ENCODE measurements at places on chromosomes 3 and 15.

GRCh38 chr15:71780115-71780976, 30.0 kb upstream of the NR2E3 start:
- peak; percentile 61 for DNase-seq

DNA sequence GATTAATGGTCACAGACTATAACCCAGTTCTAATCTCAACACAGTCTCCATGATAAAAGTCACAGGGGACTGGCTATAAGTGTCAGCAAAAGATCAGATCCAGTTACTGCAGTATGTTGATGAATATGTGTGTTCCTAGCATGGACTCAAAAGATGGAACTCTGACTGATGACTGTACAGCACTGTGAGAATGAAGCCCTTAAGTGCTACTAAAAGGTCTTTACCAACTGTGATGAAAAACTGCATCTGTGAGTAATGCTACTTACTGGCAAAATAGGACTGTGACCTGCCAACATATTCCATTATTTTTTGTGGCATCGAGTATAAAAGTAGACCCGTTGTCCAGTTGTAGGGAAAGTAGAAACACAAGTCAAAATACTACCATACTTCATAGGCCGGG, 284.2 kb downstream of the ROBO2 start:
- no peak for DNase-seq

DNA sequence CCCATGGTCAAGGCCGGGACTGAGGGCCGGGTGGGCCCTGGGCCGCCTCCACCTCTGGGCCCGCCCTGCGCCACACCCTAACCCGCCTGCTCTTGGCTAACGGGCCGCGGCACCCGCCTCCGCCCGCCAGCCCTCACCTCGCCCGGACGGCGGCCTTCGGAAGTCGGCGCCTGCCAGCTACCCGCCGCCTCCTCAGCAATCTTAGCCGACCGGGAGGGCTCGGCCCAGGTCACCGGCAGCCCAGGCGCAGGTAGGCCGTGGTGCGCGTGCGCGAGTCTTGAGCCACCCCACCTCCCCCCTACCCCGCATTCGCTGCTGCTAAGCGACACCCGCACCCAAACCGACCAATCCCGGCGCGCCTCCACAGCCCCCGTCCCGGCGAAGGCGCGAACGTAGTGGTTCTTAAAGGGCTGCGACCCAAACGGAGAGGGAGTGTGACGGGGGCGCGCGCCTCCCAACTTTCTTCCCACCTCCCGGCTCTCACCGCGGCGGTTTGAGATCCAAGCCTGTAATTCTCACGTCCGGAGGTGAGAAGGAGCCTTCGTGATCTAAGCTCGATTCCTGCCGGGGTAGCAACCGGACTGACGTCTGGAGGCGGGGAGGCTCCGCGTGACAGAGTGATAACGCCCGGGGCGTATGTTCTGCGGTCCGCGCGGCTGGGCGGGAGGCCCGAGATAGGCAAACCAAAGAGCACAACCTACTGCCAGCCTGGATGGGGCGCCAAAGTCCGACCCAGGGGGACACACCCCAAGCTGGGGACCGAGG, at the start of gene SEC22C:
Gene SEC22C (minus strand): TSS at position 259 of the 765 bp plus-strand sequence. CDS start 12,921 bp downstream, outside the sequence.
- peak; percentile 97 for DNase-seq

DNA sequence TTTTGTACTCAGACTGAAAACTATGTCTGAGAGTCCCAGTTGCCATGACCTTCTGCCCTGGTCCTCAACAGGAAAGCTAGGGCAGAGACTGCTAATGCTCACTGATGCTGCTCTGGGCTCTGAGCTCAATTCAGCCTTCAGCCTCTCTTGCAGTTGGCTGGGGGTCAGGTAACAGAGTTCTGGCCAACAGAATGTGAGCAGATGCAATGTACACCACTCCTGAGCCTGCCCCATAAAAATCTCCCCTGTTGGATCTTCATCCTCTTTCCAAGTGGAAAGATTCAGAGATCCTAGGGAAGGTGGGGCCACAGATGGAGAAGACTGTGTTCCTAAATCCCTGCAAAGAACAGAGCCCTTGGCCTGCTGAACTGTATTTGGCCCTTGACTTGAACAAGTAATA, 87.8 kb downstream of the PDZRN3 start:
- no peak for DNase-seq
